ENCODE measurements at places on chromosomes 7 and 10. TPM values are rescaled to one million over a fixed set of nuclear protein-coding genes. Genes with fewer than 3 reads are reported as not detected.

The CNOT4 gene
- 8.4 TPM for total RNA-seq

The TSPAN13 gene
- total RNA-seq: 27.6 TPM

The IKZF1 gene
- total RNA-seq: not detected

The DOCK4 gene
- 25.4 TPM for total RNA-seq

The UBE2H gene
- 102 TPM for total RNA-seq

The DPYSL4 gene
- 10.9 TPM for total RNA-seq

The ZNF467 gene
- total RNA-seq: 4.1 TPM

The HMX3 gene
- not detected for total RNA-seq

The STOX1 gene
- total RNA-seq: 1.4 TPM

The RBP3 gene
- not detected for total RNA-seq

The KIAA1217 gene
- 16.0 TPM for total RNA-seq

The PRPS1L1 gene
- total RNA-seq: not detected

The FANK1 gene
- total RNA-seq: 2.4 TPM

The ZMIZ2 gene
- total RNA-seq: 26.6 TPM

The NDUFB8 gene
- 399 TPM for total RNA-seq

The PAPSS2 gene
- total RNA-seq: 17.3 TPM

The GALNT17 gene
- not detected for total RNA-seq

The PNLIPRP2 gene
- total RNA-seq: not detected

The GJD4 gene
- 0.33 TPM for total RNA-seq

The ZNF786 gene
- 6.3 TPM for total RNA-seq

The MBL2 gene
- 0.17 TPM for total RNA-seq

DNA sequence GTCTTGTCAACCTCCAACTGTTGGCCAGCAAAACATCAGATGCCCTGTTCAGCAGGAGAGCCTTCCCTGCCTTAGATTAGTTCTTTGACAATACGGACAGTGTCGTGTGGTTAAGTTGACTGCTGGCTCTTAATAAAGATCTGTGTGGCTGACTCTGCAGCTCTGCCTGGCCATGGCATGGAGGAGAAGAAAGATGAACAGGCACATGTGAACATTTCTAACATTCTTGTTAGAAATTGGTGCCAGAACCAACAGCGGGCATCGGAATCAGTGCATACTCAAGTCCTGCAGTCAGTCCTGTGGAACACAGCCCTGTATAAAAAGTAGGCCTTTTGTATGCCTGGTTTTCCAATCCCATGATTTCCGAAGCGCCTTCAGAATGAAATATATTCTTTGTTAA lies 455.6 kb downstream of the POM121L12 start:
- no peak for DNase-seq

- no peak for DNase-seq
These were observed 9.9 kb downstream of the FAM131B start for GRCh38 chr7:143352531-143353002.

- no peak for DNase-seq
These were observed 199.4 kb downstream of the USP6NL start for GRCh38 chr10:11411926-11412545.

GRCh38 chr10:70364772-70365091 lies 17.7 kb downstream of the LRRC20 start:
- DNase-seq: no peak

- no peak for DNase-seq
These were observed 80.3 kb downstream of the STRA8 start for GRCh38 chr7:135313971-135314370.

DNA sequence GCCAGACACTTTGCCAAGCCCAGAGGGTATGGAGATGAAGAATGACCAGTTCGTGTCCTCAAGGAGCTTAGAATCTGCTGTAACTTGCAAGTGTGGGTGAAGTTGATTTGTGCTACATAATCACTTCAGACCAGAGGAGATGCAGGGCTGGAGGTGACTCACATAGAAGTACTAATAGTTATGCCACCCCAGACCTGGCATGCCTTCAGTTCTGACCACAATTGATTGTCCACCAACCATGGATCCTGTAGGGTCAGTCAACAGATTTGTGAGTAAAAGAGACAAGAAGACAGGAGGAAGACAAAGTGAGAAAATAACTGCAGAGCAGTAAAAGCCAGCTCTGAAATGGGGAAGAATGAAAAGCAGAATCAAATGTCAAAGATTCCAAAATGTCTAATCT lies 51.2 kb upstream of the BMPER start:
- peak; percentile 70 for DNase-seq

GRCh38 chr7:128374041-128374440 lies 12.6 kb upstream of the PRRT4 start:
- no peak for DNase-seq

DNA sequence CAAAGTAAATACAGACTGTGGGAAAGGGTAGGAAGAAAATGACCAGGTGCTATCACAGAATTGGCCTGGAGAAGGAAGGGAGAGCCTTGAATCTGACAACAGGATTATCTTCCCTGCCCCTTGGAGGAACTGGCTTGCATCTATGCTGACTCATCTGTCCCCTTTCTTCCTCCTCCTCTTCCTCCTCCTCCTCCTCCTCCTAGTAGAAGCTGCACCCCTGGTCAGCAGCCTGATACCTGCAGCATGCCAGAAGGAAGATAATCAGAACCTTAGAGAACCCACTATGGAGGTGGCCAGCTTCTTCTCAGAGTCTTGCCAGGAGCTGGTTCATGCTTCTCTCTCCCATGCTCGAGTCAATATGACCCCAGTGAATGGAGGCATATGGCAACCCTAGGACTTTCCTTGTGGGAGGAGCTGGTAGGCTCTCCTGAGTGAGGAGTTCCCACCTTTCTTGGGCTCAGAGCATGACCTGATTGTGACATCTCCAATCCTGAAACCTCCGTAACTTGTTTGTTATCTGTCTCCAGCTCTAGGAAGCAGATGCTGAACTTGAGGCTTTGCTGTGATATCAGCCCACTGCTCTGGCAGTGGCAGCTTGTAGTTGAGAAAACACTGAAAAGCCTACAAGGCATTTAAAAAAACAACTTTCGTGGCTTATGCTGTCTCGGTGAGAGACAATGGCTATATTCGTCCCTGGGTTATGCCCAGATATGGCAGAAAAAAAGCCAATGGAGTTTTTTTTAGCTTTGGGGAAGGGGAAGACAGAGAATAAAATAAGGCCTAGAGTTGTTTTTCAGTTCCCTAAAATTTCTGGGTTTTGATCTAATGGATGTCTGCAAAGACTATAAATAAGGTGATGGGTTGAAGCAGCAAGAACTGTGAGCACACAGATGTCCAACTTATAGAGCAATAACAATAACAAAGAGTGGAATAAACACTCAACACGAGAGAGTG lies 60.6 kb downstream of the CDHR3 start:
- DNase-seq: no peak

DNA sequence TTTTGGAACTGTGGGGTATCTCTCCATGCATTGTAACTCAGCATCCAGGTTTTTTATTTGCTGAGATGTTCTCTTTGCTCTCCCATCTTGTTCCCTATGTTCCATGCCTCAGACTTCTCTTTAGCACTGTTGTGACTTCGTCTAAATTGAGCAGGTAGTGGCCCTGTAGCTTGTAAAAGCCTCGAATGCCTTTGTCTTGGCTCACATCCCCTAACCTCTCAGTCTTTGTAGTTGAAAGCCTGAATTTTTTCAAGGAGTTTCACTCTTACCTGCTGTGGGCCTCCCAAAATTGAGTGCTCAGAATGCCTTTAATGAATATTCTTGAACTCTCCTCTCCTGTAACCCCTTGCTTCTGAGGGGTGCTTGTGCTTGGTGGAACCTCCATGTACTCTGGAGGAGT lies 1137.3 kb downstream of the REEP3 start:
- DNase-seq: peak; percentile 41

- peak; percentile 75 for DNase-seq
These were observed 3.1 kb downstream of the PALS2 start for GRCh38 chr7:24576171-24577025.

DNA sequence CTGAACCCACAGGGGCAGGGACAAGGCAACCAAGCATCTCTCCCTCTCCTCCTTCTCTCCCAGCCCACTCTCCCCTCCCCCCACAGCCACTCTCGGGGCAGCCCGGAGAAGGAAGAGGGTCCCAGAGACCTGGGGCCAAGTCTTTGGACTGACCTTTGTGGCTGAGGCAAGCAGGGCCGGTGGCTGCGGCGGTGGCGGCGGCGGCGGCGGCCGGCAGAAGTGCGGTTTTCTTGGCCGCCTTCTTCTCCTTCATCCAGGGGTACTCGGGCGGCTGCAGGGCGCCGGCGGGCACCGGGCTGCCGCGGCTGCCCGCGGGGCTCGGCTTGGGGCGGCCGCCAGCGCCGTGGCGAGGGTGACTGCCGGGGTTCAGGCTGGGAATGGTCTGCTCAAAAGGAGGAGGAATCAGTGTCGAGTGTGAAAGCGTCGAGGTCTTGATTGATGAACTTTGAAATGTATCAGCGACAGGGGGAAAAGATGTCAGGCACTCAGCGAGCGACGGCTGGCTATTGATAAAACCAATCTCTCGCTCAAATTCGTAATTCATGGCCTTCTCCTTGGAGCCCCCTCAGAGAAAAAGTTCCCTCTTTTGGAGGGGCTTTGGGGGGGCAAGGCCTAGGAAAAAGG lies 414 bp downstream of the HOXA2 start:
- DNase-seq: no peak

DNA sequence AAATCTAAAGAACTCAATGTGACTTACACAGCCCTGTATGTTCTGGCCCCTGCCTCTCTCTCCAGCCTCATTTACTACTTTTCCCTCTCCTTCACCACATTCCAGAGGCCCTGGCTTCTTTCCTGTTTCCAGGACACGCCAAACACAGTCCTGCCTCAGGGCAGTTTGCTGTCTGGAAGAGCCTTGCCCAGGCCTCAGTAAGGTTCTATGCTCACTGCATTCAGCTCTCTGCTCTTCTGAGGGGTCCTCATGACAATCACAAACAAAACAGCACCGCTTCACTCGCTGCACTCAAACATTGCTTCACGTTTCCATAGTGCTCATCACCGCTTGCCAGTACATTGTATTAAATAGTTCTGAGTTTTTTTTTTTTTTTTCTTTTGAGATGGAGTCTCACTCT lies 35.1 kb upstream of the GARS1 start:
- DNase-seq: peak; percentile 13

DNA sequence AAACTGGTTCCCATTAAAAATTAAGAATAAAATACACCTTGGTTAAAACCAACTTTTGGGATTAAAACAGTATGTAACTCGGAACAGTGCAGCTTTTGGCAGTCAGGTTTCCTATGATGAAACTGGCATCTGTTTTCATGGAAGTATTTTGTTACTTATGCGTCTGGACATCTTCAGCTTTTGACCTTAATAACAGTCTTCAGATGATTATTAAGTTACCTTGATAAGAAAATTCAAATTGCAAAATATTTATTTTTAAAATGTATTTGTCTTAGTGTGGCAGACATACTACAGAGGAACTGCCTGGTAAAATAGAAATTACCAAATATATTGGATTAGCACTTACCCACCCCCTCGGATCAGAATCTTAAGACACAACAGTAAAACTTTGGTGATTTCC lies 100.0 kb downstream of the ITGB8 start:
- no peak for DNase-seq

DNA sequence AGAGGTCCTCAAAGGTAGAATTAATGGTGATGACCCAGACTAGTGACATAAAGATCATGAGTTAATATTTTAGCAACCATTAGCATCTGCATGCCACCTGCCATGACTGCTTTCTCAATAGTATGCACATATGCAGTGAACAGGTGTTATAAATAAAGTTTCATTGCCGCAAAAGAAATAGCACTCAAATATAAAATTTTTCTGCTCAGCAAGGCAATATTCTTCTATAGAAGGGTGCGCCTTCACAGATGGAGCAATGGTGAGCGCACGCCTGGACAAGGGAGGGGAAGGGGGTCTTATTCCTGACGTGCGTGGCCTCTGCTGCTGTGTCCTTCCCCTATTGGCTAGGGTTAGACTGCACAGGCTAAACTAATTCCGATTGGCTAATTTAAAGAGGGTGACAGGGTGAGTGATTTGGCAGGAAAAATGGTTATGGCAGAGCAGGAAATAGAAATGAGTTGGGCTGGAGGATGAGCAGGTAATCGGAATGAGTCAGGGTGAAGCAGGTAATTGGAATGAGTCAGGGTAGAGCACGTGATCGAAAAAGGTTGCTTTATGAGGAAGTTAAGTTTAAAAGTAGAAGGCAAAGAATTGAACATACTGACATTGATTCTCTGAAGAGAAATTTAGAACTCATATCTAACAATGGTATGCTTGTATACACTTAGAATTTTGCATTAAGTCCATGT lies 24.7 kb upstream of the TRIM24 start:
- peak; percentile 37 for DNase-seq

- no peak for DNase-seq
These were observed 66.4 kb upstream of the ZNF804B start for GRCh38 chr7:88693131-88693530.

DNA sequence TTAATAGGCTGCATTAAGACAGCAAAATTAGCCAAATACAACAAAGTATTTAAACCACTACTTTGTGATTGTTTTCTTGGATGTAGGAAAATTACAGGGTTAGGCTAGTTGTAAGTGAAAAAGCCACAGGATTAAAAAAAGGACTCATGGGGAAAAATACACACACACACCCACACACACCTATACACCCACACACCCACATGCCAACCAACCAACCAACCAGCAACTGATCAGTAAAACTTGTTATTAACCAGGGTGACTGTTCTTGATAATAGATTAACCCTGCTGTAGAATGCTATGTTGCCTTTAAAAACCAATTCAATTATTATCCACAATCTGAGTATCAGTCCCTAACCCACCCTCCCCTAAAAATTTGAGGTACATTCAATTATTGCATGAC lies 49.0 kb downstream of the MTPN start:
- no peak for DNase-seq

DNA sequence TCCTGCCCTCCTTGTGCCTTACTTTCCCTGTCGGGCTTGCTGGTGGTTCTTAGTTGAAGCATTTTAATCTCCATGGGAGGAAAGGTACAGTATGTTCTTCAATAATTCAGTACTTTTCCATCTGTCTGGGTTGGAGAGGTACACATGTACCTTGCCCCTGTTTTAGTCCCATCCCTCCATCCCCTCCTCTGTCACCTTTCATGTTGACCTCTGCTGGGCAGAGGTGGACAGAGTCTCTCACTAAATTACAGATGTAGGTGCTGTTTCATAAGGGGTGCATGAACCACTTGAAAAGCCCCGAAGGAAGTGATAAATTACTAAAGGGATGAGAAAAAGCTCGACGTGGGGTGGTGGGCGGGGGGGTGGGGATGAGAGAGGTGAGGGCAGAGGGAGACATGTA lies 5.4 kb downstream of the AGFG2 start:
- DNase-seq: no peak

- peak; percentile 27 for DNase-seq
These were observed 46.3 kb downstream of the MTPN start for GRCh38 chr7:135930565-135931461.

GRCh38 chr7:17996442-17997223 lies 31.0 kb downstream of the PRPS1L1 start:
- DNase-seq: no peak

Data from PC-3 (cell line).